ENCODE measurements at places on chromosomes 11 and 22.

- DNase-seq = no peak
These were observed 8.1 kb downstream of the BCL9L start for GRCh38 chr11:118917481-118918127.

DNA sequence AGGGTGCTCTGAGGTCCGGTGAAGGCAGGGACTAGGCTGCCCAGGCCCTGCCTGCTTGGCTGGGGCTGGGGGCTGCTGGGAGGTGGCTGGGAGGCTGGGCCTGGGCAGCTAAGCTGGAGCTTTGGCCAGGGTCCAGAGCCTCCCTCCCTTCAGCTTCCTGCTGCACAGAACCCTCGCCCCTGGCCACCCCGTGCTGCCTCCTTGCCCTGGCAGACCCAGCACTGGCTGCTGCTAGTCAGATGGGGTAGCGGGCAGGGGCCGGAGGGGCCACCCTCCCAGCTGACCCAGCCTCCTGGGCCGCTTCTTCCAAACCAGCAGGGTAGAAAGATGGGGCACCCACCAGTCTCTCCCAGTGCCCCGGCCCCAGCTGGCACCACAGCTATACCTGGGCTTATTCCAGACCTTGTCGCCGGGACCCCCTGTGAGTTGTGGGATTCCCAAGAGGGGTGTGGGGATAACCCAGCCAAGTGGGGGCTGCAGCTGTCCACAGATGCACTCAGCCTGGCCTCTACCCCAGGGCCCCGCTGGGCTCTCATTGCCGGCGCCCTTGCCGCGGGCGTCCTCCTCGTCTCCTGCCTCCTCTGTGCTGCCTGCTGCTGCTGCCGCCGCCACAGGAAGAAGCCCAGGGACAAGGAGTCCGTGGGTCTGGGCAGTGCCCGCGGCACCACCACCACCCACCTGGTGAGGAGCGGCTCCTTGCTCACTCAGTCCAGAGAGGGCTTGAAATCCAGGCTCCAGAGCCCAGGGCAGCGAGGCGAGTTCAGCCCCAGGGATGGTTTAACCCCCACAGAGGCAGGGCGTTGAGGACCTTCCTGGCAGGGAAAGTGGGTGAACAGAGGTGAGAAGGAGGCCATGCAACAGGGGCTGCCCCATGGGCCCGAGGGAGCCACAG, at the start of gene SYT8:
Gene SYT8, plus strand, starts transcription at position 212 of the 892 bp plus-strand sequence. Its CDS starts 116 bp downstream, at position 328.
- DNase-seq = no peak

- DNase-seq = no peak
These were observed 22.0 kb upstream of the KLHL35 start for GRCh38 chr11:75454987-75455386.

GRCh38 chr22:48105259-48105658, 1342.8 kb downstream of the TBC1D22A start:
- DNase-seq = no peak

DNA sequence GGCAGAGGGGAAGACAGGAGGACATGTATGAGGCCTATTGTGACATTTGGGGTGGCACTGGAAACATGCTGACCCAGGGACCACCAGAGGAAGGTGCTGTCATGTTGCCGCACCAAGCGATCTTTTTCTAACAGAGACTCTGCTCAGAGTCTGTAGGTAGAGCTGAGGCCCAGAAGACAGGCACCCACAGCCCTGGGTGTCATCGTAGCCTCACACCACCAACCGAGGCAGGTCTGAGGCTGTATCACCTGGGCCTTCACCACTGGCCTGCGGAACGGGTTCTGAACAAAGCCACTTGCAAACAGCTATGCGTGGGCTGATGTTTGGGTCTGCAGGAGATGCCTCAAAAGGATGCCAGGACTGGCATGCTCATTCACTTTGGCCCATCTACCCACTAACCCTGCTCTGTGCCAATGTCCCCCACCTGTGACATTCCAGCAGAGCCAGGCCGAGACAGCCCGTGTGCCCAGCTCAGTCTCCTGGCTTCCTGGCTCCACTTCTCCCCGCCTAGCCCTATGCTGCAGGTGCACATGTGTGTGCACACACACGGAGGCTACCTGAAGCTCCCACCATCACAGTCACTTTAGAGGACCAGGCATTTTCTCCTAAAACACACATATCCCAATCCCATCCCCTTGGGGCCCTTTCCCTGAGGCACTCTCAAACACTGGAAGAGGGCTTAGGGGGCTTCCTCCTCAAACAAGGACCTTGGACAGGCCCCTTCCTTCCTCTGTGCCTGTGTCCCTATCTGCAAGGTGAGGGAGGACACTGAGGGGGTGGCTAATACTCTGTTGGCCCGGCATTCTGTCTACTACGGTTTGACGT, 3.6 kb downstream of the TRIM29 start:
- DNase-seq = no peak

All from T-helper 1 cell (primary cell).